ENCODE measurements at places on chromosomes 7 and 10.

DNA sequence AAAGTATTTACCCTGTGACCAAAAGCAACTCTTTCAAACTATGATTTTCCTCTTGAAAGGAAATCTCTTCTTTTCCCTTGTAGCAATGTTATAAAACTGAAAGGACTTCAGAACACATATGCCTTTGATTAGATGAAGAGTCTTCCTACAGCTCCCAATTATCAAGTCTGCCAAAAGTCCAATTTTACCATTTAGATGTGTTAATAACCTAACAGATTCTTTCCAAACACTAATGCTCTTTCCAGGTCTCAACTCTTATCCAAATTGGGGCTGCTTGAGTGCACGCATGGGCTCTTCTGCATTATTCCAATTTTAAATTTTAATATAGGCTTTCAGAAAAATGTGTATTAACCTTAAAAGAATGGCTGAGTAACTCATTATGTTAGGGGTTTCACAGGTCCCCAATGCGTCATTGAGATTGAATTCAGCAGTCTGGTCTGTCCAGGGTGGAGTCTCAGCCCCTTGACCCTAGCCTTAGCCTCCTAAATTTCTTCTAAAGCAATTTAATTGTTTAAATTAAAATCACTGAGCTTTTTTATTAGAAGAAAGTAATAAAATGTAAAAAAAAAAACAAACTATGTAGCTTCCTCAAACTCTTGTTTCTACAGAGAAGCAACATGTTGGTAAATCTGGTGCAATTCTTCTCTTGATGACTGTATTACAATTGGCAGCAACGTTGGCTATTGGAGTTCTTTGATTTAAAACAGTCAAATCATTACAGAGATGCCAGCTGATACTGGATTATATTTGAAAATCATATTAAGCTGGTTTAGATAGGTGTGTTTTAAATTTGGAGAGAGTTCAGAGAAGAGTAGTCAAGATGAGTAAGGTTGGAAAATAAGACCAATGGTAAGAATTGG, 170.4 kb downstream of the DKK1 start:
- no peak for DNase-seq

GRCh38 chr10:44418637-44419036, 33.7 kb upstream of the CXCL12 start:
- DNase-seq: no peak

DNA sequence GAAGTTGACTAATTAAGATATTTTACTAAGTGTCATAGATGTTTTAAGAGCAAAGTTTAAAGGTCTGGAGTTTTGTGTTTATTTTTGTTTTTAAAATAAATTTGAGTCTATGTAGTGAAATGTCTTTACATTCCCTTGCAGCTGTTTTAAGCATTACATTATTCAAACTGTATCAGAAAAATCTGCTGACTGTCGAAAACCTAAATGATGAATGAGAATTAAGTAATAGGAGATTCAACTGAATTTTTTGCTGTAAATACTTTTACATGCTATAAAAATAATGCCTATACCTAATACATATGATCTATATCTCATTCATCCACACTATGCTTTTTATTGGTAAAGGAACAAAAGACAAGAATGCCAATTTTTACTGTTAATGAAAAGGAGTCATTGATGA, 227.2 kb downstream of the CSTF2T start:
- no peak for DNase-seq

DNA sequence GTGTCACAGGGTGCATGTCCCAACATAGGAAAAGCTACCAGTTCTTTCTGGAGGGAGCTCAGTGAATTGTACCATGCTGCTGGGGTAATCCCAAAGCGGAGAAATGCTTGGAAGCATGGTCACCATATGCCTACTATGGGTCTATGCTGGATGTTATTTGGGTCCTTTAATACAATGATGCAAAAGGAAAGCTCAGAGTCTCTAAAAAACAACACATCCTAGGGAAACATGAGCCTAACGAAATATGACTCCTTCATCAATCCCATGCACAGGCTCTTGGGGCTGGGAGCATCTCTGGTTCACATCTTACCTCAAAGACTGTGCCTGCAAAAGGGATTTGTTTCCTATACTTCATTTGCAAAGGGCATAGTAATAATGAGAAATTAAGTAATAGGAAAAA, 65.2 kb downstream of the CUBN start:
- no peak for DNase-seq

DNA sequence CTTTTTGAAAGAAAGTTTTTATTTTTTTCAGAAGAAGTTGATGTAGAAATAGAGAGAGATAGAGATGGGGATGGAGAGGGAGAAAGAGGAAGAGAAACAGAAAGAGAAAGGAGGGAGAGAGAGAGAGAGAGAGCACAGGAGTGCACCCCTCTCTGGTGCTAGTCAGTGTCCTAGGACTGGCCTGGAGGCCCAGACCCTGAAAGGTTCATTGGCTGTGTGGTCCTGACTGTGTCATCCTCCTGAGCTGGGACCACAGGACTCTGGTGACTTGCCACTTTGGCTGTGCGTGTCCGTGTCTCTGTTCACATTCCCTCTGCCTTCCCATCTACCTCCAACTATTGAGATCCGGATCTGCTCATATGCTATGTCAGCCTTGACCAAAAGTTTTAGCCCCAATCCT, 62.1 kb upstream of the SHH start:
- DNase-seq: no peak

- DNase-seq: no peak
Observed at GRCh38 chr7:151511946-151512345, 7.7 kb downstream of the RHEB start.

GRCh38 chr10:5447611-5448071, 35.3 kb downstream of the NET1 start:
- DNase-seq: no peak

DNA sequence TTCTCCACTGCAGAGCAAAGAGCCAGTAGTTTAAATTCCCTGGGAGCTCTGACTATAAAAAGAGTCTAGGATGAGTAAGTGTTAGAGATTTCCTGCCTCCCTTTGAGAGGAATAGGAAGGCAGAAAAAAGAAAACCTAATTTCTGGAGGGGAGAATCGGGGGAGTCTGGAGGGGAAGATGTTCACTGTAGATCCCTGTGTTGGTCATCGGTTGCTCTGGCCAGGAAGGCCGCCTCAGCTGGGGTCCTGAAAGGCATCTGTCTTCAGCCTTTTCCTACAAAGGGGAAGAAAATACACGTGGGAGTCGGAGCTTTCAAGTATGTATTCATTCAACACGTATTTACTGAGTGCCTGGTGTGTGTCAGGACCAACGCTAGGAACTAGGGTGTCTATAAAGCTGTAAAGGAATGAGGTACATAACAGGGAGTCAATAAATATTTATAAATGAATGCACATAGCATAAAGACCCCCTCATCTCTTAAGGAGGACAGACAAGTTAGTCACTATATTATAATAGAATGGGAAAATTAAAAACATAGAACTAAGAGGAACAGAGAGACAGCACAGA, 101.1 kb downstream of the ICA1 start:
- DNase-seq: no peak

DNA sequence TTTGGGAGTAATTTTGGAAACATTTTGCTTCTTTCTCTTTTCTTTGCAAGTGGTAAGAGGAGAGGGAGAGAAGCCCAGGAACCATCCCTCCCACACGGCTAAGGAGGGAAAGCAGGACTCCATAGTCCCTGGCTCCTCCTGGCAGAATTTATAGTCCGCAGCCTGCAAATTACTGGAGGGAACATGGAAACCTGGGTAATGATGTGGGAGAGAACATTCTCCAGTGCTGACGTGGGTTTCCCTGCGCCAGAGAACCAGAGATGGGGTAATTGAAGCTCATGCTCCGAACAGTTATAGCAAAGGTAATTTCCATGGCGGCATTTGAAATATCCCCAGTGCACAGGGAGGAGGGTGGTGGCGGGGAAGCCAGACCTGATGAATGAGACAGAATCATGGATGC, 320.4 kb downstream of the RPS24 start:
- no peak for DNase-seq

GRCh38 chr7:50513166-50513871, 51.9 kb downstream of the DDC start:
- DNase-seq: no peak

DNA sequence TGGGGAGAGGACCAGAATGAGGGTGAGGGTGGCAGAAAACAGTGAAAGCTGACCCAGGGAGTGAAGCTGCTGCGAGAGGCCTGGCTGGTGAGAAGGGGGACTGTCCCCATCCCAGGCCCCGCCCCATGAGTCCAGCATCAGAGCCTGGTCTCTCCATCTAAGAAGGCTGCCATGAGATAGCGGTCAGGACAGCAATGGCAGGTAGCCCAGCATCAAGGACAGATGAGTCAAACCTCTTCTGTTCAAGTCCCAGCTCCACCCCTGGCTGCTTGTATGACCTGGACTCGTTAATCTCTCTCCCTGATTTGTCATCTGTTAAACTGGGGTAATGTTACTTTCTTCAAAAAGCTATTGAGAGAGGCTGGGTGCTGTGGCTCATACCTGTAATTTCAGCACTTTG, 22.2 kb downstream of the GPNMB start:
- DNase-seq: no peak

DNA sequence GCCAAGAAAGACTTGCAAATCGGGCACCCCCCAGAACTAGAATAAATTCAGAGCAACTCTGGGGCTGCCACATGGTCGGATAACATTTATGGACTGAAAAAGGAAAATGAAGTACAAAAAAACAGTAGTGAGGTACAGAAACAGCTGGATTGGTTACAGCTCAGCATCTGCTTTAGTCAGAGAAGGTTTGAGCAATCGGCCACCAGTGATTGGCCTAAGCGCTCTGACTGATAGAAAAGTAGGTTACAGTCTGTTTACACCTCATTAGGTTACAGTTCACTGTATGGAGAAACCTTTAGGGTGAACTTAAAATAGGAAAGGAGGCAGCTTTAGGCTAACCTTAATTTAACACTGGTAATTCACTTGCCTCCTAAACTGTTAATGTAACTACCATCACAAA, 102.0 kb upstream of the DKK1 start:
- DNase-seq: no peak

GRCh38 chr7:4178916-4179687, 503.0 kb upstream of the FOXK1 start:
- no peak for DNase-seq

DNA sequence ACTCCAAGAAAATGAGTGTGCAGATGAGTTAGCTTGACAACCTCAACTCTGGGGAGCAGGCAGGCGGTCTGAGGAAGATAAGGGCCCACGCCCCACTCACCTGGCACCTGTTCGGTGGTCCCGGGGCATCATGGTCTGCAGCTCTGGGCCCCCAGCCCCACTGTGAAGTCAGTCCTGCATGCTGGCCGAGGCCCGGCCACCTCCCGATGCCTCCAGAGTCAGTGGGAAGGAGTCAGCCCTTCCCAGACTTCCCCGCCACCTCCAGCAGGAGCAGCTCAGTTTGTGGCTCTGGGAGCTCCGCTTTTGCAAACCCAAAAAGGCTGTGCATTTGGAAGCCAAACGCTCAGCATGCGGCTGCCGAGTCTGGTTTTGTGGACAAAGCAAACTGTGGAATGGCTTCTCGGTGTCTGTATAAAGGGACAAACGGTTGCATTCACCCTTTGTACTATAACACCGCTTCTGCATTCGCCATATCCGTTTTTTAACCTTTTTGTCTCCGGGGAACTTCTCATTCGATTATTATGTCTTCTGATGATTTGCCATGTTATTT, 167.3 kb downstream of the CCDC3 start:
- no peak for DNase-seq

DNA sequence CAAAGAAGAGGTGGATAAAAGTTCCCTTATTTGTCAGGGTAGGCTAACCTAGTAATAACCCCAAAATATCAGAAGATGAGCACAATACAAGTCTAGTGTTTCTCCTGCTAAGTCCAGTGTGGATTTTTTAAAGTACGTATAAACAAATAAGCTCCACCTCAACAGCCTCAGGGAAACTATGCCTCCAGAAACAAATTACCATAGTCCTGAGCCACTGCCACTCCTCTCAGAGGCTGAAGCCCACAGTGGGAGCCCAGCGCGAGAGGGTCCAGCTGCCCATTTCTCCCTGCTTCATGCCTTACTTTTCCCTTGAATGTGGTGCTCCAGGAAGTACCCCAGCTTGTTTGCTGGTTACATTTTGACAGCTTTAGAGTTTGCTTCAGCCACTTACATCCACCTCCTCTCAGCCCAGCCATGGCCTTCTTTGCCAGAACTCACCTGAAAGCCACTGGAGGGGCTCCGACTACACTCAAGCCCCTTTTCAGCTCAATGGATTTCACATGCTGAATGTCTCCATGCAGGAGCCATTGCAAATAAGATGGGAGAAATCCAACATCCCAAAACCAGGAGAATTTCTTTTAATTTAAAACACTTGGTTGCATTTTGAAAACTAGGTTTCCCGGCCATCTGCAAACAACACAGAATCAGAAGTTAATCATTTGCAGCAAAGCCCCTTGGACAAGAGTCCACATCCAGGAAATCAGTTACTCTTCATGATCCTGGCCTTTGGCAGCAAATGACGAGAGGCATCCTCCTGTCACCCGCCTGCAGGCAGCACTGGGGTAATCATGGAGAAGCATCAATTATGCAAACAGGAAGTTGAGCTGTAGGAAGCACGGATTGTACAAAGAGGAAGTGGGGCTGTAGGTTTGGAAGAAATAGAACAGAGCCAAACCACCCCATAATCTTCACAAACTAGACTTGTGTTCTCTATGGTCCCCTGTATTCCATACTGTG, 138.1 kb downstream of the HERPUD2 start:
- DNase-seq: no peak

DNA sequence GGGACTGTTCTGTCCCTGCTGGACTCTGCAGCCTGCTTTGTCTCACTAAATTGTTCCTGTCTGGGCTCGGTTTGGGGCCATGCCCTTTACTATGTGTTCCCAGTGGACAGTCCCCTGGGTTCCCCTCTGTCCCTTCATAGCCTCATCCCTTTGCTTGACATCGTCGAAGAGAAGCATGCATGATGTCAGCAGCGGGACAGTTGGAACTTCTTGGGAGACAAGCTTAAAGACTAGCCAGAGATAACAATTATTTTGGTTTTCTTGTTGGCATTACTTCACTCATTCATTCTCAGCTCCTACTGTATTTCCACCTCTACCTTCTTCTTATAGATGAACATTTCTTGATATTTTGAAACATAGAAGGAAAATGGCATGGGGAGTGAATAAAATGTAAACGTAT, 2.7 kb downstream of the EPHB6 start:
- no peak for DNase-seq

DNA sequence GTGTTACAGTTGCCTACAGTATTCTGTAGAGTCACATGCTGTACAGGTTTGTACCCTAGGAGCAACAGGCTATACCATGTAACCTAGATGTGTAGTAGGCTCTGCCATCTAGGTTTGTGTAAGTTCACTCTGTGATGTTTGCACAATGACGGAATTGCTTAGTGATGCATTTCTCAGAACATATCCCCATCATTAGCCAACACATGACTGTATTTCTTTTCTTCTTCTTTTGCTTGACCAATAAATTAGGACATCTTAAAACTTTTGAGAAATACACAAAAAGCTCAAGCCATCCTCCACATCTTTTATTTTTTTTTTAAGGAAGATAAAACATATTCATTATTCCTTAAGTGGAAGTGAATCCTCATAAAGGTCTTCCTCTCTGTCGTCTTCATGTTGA, 5.4 kb upstream of the PFKFB3 start:
- DNase-seq: no peak

DNA sequence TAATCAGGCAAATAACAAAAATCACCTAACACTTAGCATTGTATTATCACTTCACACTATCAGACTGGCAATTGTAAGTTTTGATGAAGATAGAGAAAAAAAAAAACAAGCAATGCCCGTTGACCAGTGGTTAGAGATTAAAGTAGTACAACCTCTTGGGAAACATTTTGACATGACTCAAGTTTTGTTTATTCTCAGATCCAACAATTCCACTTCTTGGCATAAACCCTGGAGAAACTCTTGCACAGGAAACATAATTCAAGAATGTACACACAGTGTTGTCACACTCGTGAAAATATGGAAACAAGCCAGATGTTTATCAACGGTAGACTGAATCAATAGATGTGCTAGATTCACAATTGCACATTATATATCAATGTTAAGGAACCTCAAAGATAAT, 37.2 kb downstream of the FRMD4A start:
- DNase-seq: no peak

Measured in BE2C (cell line).